GM23248 (cell line): ENCODE measurements at places on chromosomes 2 and 18. TPM values are rescaled to one million over a fixed set of nuclear protein-coding genes. Genes with fewer than 3 reads are reported as not detected.

GDF7 gene
- not detected in 2 replicates for total RNA-seq

SGPP2 gene
- total RNA-seq = not detected in 2 replicates

ZNF892 gene
- 1.9 and 3.0 TPM in 2 replicates for total RNA-seq

SH3BP4 gene
- total RNA-seq = 96.0 and 100 TPM in 2 replicates

DPP10 gene
- total RNA-seq = not detected in 2 replicates

ITGA6 gene
- total RNA-seq = 45.4 and 47.7 TPM in 2 replicates

CNGA3 gene
- under 0.01 and 0.51 TPM in 2 replicates for total RNA-seq

BOLL gene
- total RNA-seq = not detected in 2 replicates

SMYD1 gene
- not detected in 2 replicates for total RNA-seq
